ENCODE measurements at places on chromosomes 1 and 21. TPM values are rescaled to one million over a fixed set of nuclear protein-coding genes. Genes with fewer than 3 reads are reported as not detected.

DNA sequence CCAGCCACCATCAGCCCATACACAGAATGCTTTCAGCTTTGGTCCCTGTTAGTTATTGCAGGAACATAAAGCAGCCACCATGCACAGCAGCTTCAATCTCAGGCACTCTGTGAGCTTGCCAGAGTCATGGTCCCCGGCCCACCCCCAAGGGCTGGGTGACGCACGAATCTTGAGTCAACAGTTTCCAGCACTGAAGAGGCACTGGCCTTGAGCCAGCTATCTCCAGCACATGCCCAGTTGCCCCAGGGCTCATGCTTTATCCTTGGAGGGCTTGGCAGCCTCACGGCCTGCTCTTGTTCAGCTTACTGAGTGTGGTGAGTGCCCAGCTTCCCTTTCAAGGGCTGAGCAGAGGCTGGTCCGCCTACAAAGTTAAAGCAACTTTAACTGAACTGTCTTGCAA lies 200.7 kb upstream of the RAB4A start:
- peak; percentile 89 for DNase-seq

DNA sequence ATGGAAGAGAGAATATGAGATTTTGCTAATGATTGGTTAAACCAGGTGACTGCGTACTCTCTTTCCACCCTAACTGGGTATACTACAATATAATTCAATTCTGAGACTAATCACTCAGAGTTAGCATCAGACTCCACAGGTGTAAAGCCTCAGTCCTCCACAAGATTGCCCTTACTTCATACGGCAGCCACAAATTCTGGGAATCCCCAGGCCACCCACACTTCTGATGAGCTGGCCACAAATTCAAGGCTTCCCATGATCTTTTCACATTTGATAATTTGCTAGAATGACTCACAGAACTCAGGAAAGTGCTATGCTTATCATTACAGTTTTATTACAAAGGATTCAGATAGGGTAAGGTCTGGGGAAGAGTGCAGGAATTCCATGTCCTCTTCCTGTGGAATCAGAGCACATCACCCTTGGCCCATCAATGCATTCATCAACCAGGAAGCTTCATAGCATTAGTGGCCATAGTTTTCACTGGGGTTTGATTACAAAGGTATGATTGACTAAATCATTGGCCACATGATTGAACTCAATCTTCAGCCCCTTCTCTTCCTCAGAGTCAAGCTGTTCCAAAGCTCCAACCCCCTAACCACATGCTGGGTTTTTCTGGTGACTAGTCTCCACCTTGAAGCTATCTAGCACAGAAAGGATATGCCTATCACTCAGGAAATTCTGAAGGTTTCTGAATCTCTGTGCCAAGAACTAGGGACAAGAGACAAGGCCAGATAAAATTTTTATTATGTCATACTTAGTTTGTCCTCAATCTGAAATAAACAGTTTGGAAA lies 131.7 kb downstream of the HHIPL2 start:
- no peak for DNase-seq

DNA sequence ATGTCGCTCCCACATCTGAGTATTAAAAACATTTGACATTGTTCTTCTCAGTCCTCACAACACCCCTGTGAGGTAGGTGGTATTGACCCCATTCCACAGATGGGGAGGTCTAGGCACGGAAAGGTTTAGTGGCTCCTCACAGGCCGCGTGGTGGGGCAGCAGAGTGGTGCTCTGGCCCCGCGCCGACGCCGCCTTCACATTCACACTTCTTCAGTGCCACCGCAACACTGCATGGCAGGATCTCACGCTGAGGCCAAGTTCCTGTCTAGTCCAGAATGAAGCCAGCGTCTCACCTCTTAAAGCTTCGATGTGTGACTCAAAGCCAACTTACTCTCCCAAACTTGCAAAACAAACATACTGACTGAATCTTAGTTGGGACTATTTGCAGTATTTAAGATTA lies 12.1 kb downstream of the ICMT start:
- no peak for DNase-seq

The TTF2 gene
- 16.6 TPM for total RNA-seq

GRCh38 chr1:246591958-246592357 lies 25.7 kb downstream of the CNST start:
- DNase-seq: no peak

- no peak for DNase-seq
Observed at GRCh38 chr1:110628323-110629105, 22.4 kb upstream of the KCNA2 start.

DNA sequence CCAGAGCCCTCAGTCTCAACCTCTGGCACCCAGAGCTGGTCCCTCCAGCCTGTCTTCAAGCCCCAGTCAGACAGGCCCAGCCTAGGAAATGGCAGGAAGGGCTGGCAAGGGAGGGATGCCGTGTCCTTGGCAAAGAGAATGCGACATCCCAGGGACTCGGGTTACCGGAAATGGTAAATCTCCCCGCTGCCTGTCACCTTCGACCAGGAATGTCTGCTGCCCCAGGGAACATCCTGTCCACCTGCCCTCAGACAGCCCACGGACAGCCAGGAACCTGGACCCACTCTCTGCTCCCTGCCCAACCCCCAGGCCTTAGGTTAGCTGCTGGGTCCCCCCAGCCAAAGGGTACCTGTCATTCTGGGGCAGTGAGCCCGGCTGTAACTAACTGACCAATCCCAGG lies 23.9 kb downstream of the HSPG2 start:
- no peak for DNase-seq

- DNase-seq: no peak
Observed at GRCh38 chr21:27371115-27371974, 404.5 kb upstream of the ADAMTS5 start.
